ENCODE measurements at places on chromosomes 13 and 19.

GRCh38 chr19:41269055-41269454 is 4.9 kb downstream of the HNRNPUL1 start:
- no peak for DNase-seq

- DNase-seq, result no peak
These were observed 239.3 kb downstream of the KCTD12 start for GRCh38 chr13:76646946-76647345.

GRCh38 chr13:35675651-35676050 is 199.2 kb upstream of the MAB21L1 start:
- DNase-seq, result peak; percentile 24

GRCh38 chr19:2343289-2343982 is 15.0 kb downstream of the SPPL2B start:
- DNase-seq, result no peak

GRCh38 chr13:111202156-111202621 is 87.1 kb downstream of the ARHGEF7 start:
- peak; percentile 78 for DNase-seq

DNA sequence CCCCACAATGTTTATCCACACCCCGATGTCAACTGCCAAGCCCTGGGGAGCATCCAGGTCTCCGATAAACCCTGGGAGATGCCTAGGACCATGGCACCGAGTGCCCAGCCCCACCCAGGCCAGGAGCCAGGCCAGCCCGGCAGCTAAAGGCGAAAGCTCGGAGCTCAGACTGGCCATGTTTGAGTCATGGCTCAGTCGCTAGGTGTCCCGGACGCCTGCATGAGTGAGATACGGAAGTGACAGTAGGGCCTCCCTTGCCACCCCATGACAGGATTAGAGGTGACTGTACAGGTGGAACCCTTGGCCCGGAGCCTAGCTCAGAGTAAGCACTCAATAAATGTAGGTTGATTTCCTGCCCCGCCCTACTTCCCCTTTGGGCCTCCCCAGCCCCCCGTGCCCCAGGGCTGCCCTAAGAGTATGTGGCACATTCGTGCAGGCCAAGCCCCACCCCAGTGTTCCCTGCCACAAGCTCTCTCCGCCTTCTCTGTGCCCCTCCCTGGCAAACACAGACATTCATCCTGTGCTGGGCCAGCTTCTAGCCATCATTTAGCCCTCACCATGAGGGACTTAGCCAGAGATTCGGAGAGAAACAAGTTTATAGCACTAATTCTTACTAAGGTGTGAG is 5.8 kb upstream of the TPM4 start:
- no peak for DNase-seq

- DNase-seq, result no peak
These were observed 740.5 kb downstream of the PCDH9 start for GRCh38 chr13:66489586-66489985.

GRCh38 chr19:8135946-8136618 is 13.3 kb downstream of the FBN3 start:
- DNase-seq, result no peak

GRCh38 chr13:110280985-110281688 is 25.8 kb downstream of the COL4A1 start:
- no peak for DNase-seq

GRCh38 chr19:43644181-43644580 is 4.5 kb upstream of the CADM4 start:
- DNase-seq, result no peak

DNA sequence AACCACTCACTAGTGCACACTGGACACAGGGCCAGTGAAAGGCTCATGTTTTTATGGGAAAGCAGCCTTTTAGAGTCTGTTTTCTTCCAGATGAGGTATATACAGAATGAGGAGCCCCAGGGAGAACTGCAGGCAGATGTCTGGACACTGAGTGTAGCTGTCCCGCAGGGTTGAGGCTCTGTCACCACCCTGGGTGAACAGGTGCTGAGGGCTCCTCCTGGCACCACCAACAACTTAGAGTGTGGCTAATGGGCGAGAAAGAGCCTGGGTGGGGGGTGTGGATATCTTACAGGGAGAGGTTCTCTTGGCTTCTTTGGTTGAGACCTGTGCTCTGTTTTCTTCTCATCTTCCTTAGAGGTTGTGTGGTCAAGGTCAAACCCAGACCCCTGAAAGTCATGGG is 202.1 kb upstream of the GPR12 start:
- no peak for DNase-seq

DNA sequence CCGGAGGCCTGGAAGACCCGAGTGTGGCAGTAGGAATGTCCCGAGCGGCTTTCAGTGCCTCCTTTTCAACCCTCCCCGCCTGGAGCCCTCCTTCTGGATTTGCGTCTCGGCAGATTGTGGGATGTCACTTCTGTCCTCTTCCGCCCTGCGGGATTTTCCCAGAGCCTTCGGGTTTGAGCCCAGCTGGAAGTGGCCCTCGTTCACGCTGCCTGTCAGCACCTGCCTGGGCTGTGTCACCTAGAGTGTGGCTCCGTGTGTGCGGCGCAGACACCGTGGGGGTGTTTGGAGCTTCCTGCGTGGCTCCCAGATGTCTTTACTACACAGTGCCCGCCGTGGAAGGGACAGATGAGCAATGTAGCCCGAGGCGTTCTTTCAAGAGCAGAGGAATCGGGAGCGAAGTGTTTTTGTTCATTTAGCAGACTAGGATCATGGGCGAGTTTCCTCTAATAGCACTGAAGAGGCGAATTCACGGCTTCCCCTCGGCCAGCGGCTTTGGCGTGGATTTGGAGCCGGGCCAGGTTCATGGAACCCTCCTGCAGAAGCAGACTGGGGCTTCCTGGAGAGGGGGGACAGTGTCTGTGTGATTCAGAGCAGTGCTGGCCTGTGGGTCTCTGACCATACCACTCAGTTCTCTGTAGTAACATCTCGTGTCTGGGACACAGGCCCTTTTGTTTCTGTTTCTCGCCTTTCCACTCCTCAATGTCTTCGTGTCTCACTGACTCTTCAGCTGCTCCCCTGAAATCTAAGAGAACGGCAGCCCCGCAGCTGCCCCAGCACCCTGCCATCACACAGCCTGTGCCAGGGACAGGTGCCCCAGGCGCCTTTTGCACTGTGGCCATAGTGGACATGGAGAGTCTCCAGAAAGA is 68.0 kb downstream of the KDM4B start:
- peak; percentile 50 for DNase-seq

DNA sequence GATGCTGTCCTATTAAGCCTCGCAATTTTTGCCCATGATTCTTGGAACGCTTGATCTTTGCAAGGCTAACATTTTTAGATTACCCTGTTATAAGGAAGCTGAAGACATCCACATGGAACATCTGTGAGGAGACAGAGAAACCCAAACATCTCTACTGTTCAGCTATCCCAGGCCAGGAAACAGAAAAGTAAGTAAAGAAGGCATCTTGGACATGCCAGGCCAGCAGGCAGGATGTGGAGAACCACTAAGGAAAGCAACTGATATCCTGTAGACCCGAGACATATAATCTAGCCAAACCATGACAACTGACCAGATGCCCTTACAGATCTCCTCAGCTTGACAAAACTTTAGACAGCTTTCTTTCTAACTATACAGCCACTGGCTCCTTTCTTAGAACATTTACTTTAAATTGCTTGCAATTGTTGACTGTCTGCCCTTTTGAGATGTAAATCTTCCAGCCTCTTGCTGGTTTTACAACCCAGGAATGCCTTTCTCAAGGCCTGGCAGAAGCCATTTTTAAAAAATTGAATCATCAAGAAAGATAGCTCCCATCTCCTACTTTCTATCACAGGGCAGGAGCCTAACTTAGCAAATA is 255.8 kb upstream of the DACH1 start:
- no peak for DNase-seq

DNA sequence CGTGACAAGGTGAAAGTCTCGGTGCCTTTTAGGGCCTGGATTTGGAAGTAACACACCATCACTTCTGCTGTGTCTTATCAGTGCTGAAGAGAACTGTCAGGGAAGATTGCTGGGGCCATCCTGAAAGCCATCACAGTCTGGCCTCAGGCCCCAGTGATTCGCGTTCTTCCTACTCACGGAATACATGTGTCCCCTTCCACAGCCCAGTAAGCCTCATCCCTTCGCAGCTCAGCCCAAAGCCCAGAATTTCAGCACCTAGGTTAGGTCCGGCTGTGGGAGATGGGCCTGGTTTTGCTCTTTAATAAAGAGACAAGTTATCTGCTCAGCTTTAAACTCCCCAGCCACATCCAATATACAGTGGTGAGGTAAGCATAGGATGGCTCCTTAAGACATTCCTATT is 113.0 kb upstream of the SPACA7 start:
- no peak for DNase-seq

GRCh38 chr13:110536006-110536693 is 25.4 kb downstream of the RAB20 start:
- DNase-seq, result no peak

GRCh38 chr19:20162821-20163220 is 4.2 kb upstream of the ZNF486 start:
- no peak for DNase-seq

GRCh38 chr19:17116996-17117702 is 41.6 kb downstream of the MYO9B start:
- DNase-seq, result no peak

DNA sequence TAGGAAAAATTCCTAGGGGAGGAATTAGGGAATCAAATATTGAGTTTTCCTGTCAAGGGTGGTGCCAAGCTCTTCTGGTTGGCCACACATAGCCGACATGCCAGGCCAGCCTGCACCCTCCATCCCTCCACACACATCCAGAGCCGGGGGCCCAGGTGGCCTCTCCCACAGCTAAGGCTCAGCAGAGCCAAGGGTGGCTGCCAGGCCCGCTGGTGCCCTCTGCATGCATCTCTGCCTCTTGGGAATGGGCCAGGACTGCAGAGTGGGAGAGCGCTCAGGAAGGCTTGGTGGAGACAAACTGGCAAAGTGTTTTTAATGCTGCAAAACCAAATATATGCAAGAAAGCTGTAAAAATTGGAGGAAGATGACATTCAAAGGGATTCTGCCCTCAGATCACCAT is 42.7 kb upstream of the GAS6 start:
- DNase-seq, result no peak

GRCh38 chr13:48804821-48805601 is 151.3 kb downstream of the CYSLTR2 start:
- no peak for DNase-seq

GRCh38 chr13:108272333-108272732 is 2.8 kb downstream of the TNFSF13B start:
- no peak for DNase-seq

- DNase-seq, result no peak
These were observed 3.8 kb downstream of the GADD45GIP1 start for GRCh38 chr19:12953138-12953798.

DNA sequence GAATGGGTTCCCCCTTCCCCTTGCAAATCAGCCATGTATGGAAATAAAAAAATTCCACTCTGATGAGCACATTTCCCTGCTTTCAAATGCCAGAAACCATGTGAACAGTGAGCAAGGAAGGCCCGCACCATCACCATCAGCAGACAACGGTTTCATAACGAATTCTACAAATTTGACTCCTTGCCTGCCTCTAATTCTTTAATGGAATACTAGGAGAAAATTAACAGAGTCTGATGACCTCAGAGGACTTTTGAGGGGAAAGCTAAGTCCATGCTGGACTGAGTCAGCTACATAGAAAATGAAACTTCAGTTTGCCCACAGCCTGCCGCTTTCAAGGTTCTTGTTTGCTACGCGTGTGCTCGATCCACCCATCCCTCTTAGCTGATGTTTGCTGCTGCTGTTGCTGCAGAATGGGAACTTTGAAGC is 46.7 kb upstream of the KL start:
- DNase-seq, result no peak

GRCh38 chr19:15623711-15624318 is 8.8 kb downstream of the CYP4F8 start:
- no peak for DNase-seq

- no peak for DNase-seq
These were observed 338.9 kb downstream of the KLF5 start for GRCh38 chr13:73397496-73398305.

Data from COR-L47 (cell line).